ENCODE measurements at places on chromosomes 3 and 15.

DNA sequence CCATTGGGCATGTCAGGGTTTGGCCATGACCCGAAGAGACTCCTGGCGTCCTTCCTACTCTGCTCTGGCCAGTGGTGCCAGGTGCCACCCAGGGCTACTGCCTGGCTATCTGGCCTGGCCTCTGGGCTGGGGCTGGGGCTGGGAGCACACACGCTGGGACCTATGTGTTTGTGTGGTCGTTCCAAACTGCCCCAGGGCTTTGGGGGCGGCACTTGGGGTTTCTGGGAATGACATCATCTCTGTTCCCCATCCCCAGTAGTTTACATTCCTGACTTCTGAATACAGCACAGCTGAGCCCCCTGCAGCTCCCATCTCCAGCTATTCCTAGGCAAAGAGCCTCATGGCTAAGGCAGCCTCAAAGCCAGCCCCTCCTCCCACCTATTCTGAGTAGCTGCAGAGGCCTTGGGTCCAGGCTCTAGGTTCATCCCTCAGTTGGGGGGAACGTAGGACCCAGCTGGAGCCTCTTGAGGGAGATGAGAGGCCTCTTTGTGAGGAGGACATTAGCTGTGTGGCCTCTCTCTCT lies 24.3 kb downstream of the PLEKHO2 start:
- no peak for DNase-seq

DNA sequence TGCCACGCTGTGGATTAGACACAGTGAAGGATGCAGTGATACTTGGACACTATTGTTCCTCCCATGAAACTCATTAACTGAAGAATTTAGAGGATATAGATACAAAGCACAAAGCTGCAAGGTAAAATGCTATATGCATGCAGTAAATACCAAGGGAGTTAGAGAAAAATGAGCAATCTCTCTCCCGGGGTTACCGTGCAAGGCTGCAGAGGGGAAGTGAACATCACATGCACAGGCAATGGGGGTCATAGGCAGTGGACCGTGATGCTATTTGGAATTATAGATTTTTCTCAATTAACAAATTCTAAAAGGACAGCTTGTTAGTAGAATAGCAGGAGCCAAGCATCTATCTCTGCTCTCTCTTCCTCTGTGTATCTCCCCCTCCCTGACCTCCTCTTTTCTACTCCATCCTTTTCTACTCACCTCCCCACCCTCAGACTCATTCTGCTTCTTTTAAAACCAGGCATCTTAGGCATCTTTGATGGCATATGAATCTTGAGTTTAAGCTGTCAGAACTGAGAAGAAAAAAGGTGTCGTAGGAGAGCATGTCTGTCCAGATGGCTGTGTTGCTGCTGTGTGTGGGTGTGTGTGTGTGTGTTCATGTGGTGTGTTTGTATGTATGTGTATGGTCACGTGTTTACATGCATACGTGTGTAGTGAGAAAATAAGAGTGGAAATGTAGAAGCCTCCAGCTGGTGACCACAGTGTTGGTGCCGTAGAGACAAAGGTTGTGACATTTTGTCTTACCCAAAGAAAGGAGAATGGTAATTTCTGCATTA lies 339.0 kb downstream of the EPHB1 start:
- DNase-seq = no peak

- no peak for DNase-seq
These were observed 44.0 kb downstream of the ATR start for GRCh38 chr3:142534543-142534942.

GRCh38 chr3:52128118-52128683 lies 26.0 kb downstream of the POC1A start:
- DNase-seq = no peak

DNA sequence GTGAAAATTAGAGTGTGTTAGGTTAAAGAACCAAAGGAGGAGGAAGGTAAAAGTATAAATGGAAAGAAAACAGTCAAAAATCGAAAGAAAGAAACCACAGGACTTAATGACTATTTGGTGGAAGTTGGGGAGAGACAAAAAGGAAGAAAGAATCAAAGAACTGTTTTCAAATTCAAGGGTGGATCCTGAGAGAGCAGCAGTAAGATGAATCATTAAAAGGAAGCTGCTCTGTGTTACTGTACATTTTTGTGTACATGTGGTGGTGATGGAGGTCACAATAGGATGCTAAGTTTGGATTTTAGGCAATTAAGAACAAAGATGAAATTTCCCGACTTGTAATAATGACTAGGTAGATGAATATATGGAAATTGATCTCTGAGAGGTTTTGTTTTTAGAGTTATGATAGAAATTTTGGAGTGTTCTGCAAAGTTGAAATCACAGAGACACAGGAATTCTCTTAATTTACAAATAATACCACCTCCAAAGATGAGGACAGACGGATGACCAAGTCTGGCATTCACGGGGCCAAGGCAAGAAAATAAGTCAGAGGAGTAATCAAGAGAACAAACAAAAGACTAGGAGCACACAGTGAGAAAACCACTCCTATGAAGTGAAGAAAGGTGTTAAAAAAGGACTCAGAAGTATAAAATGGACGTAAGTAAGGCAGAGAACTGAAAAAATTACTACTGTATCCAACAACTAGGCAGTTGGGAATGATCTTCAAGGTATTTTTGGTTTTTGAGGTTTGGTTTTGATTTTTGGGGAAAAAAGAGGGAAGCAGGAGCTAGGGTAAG lies 7.1 kb downstream of the DHX36 start:
- DNase-seq = no peak

- no peak for DNase-seq
These were observed 118.6 kb upstream of the CNTN4 start for GRCh38 chr3:1979961-1980615.

DNA sequence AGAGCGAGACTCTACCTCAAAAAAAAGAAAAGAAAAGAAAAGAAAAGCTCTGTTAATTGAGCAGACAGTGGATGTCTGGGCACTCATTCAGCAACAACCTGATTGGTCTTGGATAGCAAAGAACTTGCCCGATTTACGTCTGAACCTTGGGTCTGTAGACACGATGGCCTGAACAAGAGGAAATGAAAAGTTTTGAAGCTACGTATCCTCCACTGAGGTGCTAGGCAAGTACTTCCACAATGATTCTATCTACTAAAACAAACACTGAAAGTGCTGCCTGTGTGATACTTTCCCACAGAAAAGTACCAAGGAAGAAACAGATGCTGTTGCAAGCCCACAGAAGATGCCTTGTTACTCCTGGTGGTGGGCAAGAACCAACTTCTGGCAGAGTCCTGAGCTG lies 21.8 kb upstream of the MUSTN1 start:
- DNase-seq = no peak

- no peak for DNase-seq
These were observed 3.7 kb upstream of the EFHB start for GRCh38 chr3:19937459-19938294.

GRCh38 chr3:49900491-49901153 lies 3.1 kb downstream of the MST1R start:
- DNase-seq = no peak

DNA sequence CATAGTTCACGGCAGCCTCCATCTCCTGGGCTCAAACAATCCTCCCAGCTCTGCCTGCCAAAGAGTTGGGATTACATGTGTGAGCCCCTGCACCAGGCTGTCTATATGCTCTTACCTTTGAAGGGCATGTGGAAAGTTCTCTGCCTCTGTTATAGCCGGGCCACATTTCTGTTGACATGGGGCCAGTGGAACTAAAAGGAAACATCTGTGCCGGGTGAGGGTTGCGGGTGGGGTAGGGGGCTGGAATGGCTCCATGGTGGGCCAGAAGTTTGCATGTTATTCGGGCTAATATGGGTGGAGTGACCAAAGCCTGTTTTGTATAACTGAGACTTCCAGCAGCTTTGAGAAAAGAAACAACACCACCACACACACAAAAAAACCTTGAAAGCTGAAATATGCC lies 8.3 kb upstream of the CLEC3B start:
- no peak for DNase-seq

DNA sequence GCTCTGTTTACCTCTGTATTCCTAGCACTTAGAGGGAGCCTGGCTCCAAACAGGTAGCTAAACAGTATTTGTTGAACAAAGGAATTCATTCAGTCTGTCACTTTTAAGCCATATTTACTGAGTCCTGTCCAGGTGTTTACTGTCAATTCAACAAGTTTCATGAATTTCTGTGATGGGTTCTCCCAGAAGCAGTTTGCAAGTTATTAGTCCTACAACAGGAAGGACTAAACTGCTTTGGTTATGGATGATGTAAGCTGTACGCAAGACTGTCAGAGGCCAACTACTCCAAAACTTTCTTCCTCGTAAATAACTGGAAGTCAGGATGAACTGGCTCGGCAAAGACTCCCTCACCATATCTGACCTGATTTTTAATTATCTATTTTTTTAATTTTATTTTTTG lies 25.1 kb downstream of the STIMATE start:
- DNase-seq = no peak

DNA sequence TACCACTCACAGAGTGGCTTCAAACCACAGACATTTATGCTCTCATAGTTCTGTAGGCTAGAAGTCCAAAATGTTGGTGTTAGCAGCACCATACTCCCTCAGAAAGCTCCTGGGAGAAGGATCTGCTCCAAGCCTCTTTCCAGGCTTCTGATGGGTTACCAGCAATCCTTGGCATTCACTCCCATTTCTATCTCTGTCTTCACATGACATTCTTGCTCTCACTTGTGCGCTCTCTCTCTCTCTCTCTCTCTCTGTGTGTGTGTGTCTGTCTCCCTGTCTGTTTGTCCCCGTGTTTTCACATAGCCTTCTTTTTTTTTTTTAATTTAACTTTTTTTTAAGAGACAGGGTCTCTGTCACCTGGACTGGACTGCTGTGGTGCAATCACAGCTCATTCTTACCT lies 26.3 kb downstream of the CDAN1 start:
- no peak for DNase-seq

DNA sequence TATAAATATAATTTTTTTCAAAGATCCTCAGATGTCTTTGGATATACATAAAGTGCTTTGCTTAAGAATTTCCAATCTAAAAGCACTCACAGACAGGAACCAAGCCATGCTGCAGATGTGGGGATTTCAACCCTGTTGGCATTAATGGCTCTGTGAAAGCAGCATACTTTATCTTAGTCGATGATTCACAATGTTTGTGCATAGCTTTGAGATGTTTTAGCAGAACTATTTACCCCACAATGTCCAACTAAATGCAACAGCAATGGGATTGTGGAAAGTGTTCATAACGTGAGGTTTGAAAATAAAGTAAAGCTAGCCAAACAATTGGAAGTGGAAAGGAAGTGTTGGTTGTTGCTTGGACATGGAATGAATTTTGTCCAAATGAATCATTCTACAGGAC lies 371.4 kb downstream of the SOX2 start:
- no peak for DNase-seq

GRCh38 chr3:161640181-161640580 lies 143.6 kb downstream of the OTOL1 start:
- DNase-seq = no peak

DNA sequence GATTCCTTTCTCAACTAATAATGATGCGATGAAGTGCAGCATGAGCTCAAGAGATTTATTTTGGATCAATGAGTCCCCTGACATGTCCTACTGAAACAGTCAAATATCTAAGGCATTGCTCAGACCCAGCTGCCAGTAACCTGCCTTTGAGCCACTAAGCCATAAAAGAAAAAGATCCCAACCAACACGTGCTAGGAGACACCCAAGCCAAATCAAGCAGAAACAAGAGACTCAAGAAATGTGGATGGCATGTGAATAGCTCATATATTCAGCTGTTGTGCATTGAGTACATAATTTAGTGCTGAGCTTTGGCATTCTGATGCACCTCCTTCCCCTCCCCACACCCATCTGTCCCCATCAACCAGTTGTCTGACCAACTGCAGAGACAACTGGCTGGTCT lies 29.2 kb downstream of the GJD2 start:
- DNase-seq = no peak

- DNase-seq = no peak
These were observed 122.3 kb downstream of the ATP1B3 start for GRCh38 chr3:141998669-141999290.

DNA sequence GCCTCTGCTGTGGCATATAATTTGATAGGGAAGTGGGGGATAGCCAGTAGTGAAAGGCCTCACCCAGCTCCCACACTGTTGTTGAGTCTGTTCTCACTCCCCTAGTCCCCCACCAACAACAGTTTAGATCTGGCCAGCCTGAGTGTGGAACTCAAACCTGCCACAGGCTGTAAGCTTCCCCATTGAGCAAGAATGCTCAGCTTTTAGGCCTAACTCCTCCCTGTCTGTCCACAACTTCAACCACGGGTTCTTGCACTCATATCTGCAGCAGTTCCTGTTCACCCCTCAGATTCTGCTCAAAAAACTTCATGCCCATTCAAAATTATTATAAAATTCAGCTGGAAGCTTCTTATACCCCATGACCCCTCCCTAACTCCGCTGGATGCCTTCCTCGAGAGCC lies 975.1 kb downstream of the NSUN3 start:
- DNase-seq = no peak

- no peak for DNase-seq
These were observed 127.1 kb downstream of the KCNMB2 start for GRCh38 chr3:178663201-178663934.

DNA sequence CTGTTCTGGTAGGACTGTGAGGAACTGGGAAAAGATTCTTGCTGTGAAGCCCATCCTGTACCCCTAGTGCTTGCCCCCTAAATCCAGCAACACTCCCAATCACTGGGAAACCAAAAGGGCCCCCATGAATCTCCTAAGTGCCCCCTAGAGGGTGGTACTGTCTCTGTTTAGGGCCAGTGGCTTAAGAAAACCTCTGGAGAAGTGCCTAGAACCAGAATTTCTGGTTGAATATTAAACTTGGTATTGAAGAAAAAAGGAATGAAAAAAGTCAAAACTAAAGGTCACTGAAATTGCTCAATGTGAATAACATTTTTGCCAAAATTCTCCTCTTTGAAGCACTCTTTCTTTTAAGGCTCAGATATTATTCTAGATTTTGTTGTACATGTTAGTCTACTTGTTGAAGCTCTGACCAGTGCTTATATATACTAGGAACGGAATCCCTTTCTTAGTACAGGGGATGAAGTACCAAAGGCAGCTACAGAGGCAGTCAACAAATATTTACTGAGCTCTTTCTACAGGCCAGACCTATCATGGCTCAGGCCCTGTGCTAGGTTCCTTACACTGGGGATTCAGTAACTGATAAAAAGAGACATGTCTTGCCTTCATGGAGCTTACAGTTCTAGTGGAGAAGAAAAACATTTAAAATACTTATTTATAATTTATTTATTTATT lies 138.8 kb downstream of the MYLK start:
- DNase-seq = no peak

DNA sequence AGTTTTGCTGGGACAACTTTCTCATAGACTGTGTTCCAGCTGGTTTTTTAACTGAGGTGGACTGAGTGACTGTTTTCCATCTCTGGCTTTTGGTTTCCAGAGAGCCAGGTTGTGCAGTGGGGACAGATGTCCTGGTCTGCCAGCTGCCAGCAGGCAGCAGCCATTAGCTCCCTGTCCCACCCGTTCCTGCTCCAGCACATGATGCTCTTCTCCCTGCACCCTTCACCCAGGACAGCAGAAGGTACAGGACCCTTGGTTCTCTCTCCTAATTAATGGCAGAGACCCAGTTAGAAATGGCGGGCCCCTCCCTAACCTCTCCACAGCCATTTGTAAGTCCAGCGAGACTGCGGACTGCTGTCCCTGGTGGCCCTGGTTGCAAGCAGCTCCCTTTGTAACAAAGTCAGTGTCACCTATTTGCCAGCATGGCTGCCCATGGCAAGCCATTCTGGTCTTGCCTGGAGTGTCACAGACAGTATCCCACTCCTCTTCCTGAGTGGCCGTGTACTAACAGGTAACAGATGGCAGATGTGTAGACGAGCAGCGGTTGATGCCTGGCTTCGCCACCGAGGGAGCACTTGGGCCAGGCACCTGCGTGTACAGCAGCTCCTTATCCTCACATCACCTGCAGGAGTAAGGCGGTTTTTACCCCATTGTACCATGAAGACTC lies 148.3 kb downstream of the DNAJB8 start:
- no peak for DNase-seq
